ENCODE measurements at places on chromosomes 7 and 10.

DNA sequence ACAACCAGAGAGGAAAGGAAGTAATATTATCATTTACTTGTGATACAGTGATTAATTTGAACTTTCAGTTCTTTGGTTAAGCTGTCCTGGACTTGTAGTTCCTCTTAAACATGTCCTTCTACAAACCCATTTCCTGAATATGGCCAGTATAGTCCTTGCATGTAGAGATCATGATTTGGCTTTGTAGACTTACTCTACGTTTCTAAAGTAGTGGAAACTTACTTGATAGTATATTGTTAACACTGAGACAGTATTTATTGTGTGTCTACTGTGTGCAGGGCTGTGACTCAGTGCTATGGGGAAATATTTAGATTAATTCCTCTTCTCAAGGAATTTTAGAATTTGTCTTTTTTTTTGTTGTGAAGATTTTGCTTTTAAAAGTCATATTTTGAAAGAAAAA is 109.5 kb downstream of the NRF1 start:
- no peak for DNase-seq

DNA sequence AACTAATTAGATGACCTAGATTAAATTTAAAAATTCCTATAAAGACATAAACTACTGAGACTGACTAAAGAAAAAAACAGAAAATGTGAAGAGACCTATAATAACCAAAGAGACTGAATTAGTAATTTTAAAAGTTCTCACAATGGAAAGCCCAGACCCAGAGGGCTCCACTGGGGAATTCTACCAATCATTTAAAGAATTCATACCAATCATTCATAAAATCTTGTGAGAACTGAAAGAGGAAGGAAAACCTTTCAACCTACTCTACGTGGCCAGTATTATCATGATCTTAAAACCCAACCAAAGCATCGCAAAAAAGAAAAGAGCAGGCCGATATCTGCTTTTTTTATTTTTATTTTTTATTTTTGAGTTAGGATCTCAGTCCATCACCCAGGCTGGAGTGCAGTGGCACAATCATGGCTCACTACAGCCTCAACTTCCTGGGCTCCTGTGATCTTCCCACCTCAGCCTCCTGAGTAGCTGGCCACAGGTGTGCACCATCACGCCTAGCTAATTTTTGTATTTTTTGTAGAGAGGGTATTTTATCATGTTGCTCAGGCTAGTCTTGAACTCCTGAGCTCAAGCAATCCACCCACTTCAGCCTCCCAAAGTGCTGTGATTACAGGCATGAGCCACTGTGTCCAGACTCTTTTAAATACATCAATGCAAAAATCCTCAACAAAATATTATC is 48.6 kb downstream of the DGKI start:
- DNase-seq: no peak

GRCh38 chr10:72540193-72540807 is 85.6 kb downstream of the MICU1 start:
- DNase-seq: no peak

DNA sequence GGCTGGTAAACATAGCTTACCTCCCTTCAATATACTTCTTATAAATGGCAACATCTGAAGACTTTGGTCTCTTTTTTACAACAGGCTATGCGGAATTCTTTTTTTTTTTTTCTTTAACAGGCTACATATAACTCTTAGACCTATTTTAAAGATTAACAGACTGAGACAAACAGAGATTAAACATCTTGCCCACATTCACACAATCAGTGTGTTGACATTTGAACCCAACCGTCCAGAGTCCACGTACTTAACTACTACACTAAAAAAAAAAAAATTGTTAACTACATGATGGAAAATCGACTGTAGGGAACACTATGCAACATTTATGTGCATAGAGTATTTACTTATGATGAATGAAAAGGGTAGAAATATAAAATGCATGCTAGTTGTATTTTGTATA is 298.5 kb downstream of the ELMO1 start:
- DNase-seq: no peak

GRCh38 chr10:87705339-87705738 is 45.7 kb downstream of the PAPSS2 start:
- no peak for DNase-seq

- no peak for DNase-seq
These were observed 383.0 kb downstream of the HPSE2 start for GRCh38 chr10:98852686-98853085.

DNA sequence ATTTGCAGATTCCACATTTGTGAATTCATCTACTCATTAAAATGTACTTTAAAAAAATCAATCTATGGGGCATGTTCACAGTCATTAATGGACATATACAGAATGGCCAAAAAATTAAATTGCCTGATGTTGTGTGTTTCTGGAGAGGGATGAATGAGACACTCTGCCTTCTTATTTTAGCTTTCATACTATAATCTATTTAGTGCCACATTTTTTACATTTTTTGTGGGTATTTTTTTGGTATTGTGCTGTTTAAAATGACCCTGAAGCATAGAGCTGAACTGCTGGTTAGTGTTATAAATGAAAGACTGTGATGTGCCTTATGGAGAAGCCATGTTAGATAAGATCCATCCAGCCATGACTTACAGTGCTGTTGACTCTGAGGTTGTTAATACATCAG is 961.8 kb upstream of the LRRN3 start:
- DNase-seq: no peak

- no peak for DNase-seq
These were observed 11.0 kb downstream of the POT1 start for GRCh38 chr7:124918662-124919061.
